Left renal pelvis (tissue), 4 donors: ENCODE measurements at places on chromosomes 6 and 20. TPM values are rescaled to one million over a fixed set of nuclear protein-coding genes. Genes with fewer than 3 reads are reported as not detected.

Gene RAD21L1
- polyA plus RNA-seq = not detected

Gene BHLHE23
- not detected for polyA plus RNA-seq

Gene FHL5
- polyA plus RNA-seq = 0.42 TPM

Gene KCNK16
- not detected for polyA plus RNA-seq

Gene GNMT
- 0.45 TPM for polyA plus RNA-seq

Gene SNAI1
- polyA plus RNA-seq = 3.0 TPM

Gene TP53TG5
- 0.69 TPM for polyA plus RNA-seq

Gene ZC2HC1B
- not detected for polyA plus RNA-seq

Gene WFDC2
- polyA plus RNA-seq = 10.7 TPM
